Osteocyte (in vitro differentiated cells): ENCODE measurements at places on chromosomes 7 and 10. TPM values are rescaled to one million over a fixed set of nuclear protein-coding genes. Genes with fewer than 3 reads are reported as not detected.

DNA sequence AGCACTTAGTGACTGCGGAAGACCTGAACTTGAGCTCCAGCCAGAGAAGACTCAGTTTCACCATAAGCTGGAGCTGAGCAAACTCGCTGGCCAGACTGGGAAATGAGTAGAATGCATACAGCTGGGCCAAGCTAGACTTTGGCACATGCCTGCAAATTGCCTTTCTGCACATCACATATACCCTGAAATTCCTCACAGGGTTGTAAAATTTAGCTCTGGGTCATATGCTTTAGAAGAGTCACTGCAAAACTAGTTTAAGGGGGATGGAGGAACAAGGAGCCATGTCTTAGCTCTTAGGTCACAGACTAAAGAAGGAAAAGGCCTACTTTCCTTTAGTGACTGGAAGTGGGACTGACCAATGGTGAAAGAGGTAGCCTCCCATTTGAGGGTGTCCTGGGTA lies 67.6 kb downstream of the PPP1R3C start:
- H3K27ac ChIP-seq, result no peak overlapping the region
- no peak overlapping the region for H3K4me3 ChIP-seq
- peaks cover 15% of the 10 kb centered on the region for H3K4me1 ChIP-seq
- no peaks in the 10 kb centered on the region for H3K27me3 ChIP-seq
- no peaks in the 10 kb centered on the region for H3K36me3 ChIP-seq

DNA sequence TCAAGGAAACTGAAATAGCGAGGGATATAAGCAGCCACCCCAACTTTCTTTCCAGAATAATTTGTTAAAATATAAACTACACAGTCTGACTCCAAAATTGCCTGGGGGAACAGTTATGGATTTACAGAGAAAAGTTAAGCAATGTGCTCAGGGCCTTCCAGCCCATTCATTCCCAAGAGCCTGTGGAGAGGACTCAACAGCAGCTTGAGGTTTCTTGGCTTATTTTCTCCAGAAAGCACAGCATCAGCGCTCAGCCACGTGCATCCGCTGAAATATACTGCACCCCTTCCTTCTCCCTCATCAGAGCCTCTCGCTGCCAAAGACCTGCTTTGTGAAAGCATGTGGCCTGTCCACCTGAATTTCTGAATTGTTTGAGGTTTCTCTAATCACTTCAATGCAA lies 375.2 kb upstream of the VWC2 start:
- no peak overlapping the region for H3K27ac ChIP-seq
- H3K4me1 ChIP-seq, result no peaks in the 10 kb centered on the region
- no peak overlapping the region for H3K4me3 ChIP-seq
- H3K36me3 ChIP-seq, result no peaks in the 10 kb centered on the region

GRCh38 chr7:51067258-51067657 lies 249.4 kb downstream of the COBL start:
- DNase-seq, result no peak
- no peak overlapping the region for H3K4me3 ChIP-seq
- no peak overlapping the region for H3K27ac ChIP-seq
- H3K4me1 ChIP-seq, result peaks cover 2% of the 10 kb centered on the region
- H3K27me3 ChIP-seq, result no peaks in the 10 kb centered on the region
- H3K36me3 ChIP-seq, result no peaks in the 10 kb centered on the region

GRCh38 chr7:107563081-107563774 lies 492 bp downstream of the COG5 start:
- H3K27me3 ChIP-seq, result no peaks in the 10 kb centered on the region
- DNase-seq, result no peak
- H3K4me1 ChIP-seq, result peaks cover 38% of the 10 kb centered on the region

GRCh38 chr7:26526265-26526587 lies 234.6 kb downstream of the SNX10 start:
- no peak for DNase-seq
- H3K36me3 ChIP-seq, result no peaks in the 10 kb centered on the region
- no peak overlapping the region for H3K27ac ChIP-seq

GRCh38 chr10:27355918-27356573 lies 115.4 kb upstream of the ACBD5 start:
- H3K4me3 ChIP-seq, result no peak overlapping the region
- peaks cover 18% of the 10 kb centered on the region for H3K27me3 ChIP-seq
- no peak for DNase-seq
- no peaks in the 10 kb centered on the region for H3K36me3 ChIP-seq

DNA sequence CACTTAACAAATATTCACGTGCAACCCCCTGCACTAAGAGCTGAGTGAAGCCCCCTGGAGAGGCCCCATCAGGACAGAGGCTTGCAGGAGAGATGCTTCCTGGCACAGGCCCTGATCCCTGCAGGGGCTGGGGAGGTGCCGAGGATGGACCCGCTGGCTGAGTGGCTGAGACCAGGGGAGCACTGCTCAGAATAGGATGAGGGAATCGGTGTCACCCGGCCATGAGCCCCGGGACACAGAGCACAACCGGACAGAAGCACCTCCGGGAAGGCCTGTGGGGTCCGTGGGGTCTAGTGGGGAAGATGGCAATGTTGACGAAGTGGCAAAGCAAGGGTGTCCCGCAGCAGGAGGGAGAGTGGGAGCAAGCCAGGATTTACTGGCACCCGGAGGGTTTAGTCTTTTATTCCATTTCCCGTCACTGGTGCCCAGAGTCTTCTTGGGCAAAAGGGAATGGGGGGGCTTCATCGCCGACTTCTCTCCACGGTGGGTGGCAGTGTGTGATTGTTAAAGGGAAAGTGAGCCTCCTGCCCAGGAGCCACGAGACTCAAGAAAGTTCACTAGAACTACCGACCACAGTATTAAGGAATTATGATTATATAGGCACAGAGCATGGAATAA lies 140.7 kb downstream of the ADARB2 start:
- DNase-seq, result peak; percentile 59
- no peak overlapping the region for H3K4me3 ChIP-seq
- no peaks in the 10 kb centered on the region for H3K27me3 ChIP-seq
- H3K36me3 ChIP-seq, result no peaks in the 10 kb centered on the region
- H3K27ac ChIP-seq, result no peak overlapping the region
- H3K4me1 ChIP-seq, result no peaks in the 10 kb centered on the region

- no peak overlapping the region for H3K27ac ChIP-seq
- H3K4me1 ChIP-seq, result no peaks in the 10 kb centered on the region
- no peak for DNase-seq
- H3K4me3 ChIP-seq, result no peak overlapping the region
- H3K36me3 ChIP-seq, result no peaks in the 10 kb centered on the region
These were observed 57.8 kb downstream of the CASD1 start for GRCh38 chr7:94567396-94567795.

DNA sequence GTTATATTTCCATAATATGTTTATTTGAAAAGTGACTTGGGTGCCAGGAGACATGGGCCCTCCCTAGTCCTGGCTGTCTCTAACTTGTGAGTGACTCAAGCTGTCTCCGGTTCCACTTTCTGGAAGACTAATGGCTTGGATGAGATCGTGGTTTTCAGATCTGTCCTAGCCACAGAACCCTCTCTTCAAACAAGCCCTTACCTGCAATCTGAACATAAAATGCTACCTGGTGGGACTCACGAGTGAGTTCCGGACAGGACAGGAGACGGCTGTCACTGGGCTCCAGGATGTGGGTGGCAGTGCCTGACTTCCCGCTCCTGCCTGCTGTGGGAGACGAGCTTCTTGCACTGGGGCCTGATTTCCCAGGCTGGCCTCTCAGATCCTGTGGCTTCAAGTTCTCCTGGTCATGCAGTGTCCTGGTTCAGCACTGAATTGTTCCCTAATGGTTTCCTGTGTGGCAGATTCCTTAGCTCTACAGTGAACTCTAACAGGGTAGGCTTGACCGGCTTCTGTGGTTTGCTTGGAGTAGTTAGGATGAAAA lies 26.0 kb upstream of the PFKFB3 start:
- H3K27me3 ChIP-seq, result no peaks in the 10 kb centered on the region
- DNase-seq, result no peak
- peaks cover 3% of the 10 kb centered on the region for H3K4me1 ChIP-seq
- no peaks in the 10 kb centered on the region for H3K36me3 ChIP-seq

DNA sequence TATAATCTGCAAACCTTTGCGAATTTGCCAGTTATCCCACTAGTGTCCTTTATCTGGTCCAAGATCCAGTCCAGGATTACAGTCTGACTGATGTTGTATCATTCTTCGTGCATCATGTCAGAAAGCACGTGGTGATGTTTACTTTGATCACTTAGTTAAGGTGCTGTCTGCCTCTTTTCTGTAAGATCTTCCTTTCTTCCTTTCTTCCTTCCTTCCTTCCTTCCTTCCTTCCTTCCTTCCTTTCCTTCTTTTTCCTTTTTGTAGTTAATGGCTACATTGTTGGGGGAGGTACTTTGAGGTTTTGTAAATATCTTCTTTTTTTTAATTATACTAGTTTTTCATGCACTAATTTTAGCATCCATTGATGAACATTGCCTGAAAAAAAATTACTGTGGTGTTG lies 80.3 kb downstream of the LCOR start:
- H3K4me1 ChIP-seq, result peaks cover 3% of the 10 kb centered on the region
- H3K36me3 ChIP-seq, result peaks cover 17% of the 10 kb centered on the region
- DNase-seq, result no peak

DNA sequence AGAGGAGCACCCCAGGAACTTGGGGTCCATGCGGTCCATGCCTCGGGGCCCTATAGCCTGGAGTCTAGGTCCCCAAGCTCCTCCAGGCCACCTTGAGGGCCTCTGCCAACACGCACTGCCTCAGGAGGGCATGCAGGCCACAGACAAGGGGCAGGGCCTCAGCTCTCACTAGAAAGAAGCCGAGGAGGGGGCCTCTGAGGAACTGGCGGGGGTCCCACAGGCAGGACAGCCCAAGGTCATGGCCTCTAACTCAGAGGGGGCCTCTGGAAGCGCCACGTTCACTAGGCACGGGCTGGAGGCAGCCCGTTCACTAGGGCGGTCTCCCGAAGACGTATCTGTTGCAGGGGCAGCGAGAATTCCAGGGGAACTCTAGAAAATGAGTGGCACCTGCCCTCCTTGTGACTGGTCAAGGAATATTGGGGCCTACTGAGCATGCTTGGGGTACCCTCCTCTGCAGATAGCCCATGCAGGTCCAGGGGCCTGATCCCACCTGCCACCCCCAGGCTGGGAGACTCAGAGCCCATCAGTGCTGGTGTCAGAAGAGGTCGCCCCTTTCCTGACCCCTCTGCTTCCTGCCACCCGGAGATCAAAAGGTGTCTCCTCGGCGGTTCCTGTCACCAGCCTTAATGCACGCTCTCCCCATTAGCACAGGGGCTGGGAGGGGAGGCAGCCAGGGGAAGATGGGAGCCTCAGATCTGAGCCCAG lies 86.7 kb upstream of the RET start:
- no peak overlapping the region for H3K27ac ChIP-seq
- H3K27me3 ChIP-seq, result peaks cover 12% of the 10 kb centered on the region
- no peaks in the 10 kb centered on the region for H3K36me3 ChIP-seq
- H3K4me1 ChIP-seq, result no peaks in the 10 kb centered on the region

DNA sequence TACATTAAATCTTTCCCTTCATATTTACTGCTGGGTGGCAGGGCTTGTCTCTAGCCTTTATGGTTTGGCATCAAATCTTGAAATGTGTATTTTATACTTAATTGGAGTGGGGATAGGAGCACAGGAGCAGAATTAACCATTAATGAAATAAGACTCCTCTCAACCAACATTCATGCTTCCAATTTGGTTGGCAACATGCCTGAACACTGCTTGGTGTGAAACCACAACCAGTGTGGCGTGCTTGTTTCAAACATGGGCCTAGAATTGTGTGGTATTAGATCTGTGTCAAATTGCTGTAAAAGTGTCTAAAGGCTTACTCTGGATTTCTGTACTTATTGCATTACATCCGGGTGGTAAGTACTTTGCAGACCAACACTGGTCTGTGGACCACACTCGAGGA lies 25.1 kb upstream of the VPS41 start:
- no peaks in the 10 kb centered on the region for H3K27me3 ChIP-seq
- no peak overlapping the region for H3K4me3 ChIP-seq
- no peak overlapping the region for H3K27ac ChIP-seq
- no peak for DNase-seq
- peaks cover 3% of the 10 kb centered on the region for H3K4me1 ChIP-seq
- no peaks in the 10 kb centered on the region for H3K36me3 ChIP-seq

GRCh38 chr7:124764051-124764846 lies 1.3 kb downstream of the GPR37 start:
- DNase-seq, result no peak
- peaks cover 25% of the 10 kb centered on the region for H3K36me3 ChIP-seq
- no peaks in the 10 kb centered on the region for H3K27me3 ChIP-seq
- H3K4me1 ChIP-seq, result peaks cover 36% of the 10 kb centered on the region

- no peak for DNase-seq
- no peak overlapping the region for H3K4me3 ChIP-seq
- H3K27me3 ChIP-seq, result no peaks in the 10 kb centered on the region
- H3K4me1 ChIP-seq, result peaks cover 1% of the 10 kb centered on the region
- H3K36me3 ChIP-seq, result no peaks in the 10 kb centered on the region
These were observed 25.0 kb downstream of the ZNF487 start for GRCh38 chr10:43461950-43462349.

- no peak for DNase-seq
- H3K36me3 ChIP-seq, result no peaks in the 10 kb centered on the region
- H3K4me3 ChIP-seq, result no peak overlapping the region
- no peaks in the 10 kb centered on the region for H3K4me1 ChIP-seq
These were observed 554.2 kb downstream of the DNAJB6 start for GRCh38 chr7:157890921-157891401.

DNA sequence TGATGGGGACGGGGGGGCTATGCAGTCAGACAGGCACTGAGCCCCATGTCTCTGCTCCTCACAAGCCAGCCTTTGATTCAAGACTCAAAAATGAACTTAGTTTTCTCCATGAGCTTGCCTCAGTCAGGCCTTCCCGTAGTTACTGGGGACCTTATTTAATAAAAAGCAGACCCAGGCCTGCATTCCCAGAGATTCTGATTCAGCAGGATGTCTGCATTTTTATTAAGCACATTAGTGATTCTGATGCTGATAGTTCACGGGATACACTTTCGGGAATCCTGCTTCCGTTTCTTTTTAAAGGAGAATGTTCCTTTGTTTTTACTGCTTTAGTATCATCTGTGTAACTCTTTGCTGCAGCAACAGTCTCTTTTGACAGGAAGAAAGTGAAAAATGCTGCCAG lies 28.3 kb upstream of the PLPP4 start:
- peak overlapping the region; percentile 29 for H3K27ac ChIP-seq
- peaks cover 18% of the 10 kb centered on the region for H3K4me1 ChIP-seq
- no peak for DNase-seq
- no peak overlapping the region for H3K4me3 ChIP-seq

- no peak for DNase-seq
- H3K27ac ChIP-seq, result no peak overlapping the region
- H3K4me3 ChIP-seq, result no peak overlapping the region
These were observed 3.4 kb downstream of the HOXA9 start for GRCh38 chr7:27161721-27162560.

OR9A2 gene
- total RNA-seq, result not detected in 2 replicates

FAM13C gene
- 2.3 and 3.2 TPM in 2 replicates for total RNA-seq

STN1 gene
- total RNA-seq, result 21.5 and 21.8 TPM in 2 replicates

EPO gene
- total RNA-seq, result not detected in 2 replicates

FZD1 gene
- 19.4 and 20.0 TPM in 2 replicates for total RNA-seq

PDCD4 gene
- total RNA-seq, result 106 TPM in 2 replicates

ZNF488 gene
- total RNA-seq, result 0.35 and 0.55 TPM in 2 replicates
